T-helper 1 cell (primary cell): ENCODE measurements at places on chromosomes 5 and 9.

GRCh38 chr5:53368516-53368915, 111.9 kb upstream of the FST start:
- DNase-seq: no peak

- no peak for DNase-seq
These were observed 65.0 kb upstream of the SUB1 start for GRCh38 chr5:32520356-32520755.

DNA sequence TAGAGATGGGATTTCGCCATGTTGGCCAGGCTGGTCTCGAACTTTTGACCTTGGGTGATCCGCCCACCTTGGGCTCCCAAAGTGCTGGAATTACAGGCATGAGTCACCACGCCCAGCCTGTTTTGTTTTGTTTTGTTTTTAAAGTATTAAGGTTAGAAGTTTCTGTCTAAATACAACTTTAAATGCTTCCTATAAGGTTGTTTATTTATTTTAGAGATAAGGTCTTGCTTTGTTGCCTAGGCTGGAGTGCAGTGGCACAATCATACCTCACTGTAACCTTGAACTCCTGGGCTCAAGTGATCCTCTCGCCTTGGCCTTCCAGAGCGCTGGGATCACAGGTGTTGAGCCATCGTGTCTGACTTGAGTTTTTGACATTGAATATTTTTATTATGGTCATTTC, 11.4 kb downstream of the MRRF start:
- no peak for DNase-seq

- DNase-seq: no peak
These were observed 225.0 kb downstream of the FANCC start for GRCh38 chr9:95092262-95093072.

- no peak for DNase-seq
These were observed 1.1 kb upstream of the ADAMTS2 start for GRCh38 chr5:179346401-179346800.

DNA sequence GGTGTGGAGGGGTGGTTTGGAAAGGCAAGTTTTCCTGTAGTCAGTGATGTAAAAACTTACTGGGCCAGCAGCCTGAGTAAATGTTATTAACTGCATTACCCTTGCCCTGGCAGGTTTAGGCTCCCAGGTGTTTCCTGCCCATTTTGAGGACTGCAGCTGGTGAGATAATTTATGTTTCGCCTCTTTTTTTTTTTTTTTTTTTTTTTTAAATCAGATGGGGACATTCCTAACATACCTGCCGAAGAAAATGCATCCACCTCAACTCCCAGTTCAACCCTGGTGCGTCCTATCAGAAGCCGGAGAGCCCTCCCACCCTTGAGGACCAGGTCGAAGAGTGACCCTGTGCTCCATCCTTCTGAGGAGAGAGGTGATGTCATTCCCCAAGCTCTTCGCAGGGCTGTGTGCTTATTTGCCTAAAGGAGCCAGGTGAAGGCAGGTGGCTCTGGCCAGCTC, 60.6 kb downstream of the ENTREP1 start:
- no peak for DNase-seq

DNA sequence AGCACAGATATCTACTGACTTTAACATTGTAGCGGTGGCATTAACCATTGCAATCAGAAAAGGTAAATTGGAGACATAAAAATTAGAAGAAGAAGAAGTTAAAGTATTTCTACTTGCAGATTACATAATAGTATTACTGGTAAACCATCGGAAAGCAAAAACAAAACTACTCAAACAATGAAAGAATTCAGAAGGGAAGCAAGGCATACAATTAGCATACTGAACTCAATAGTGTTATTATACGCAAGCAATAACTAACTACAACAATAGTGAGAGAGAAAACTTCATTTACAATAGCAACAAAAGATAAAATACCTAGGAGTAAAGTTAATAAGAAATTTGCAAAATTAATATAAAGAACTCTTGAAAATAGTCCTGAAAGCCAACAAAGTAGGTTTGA, 6.6 kb upstream of the TEX53 start:
- DNase-seq: no peak

GRCh38 chr9:12771891-12772290, 2.9 kb upstream of the LURAP1L start:
- no peak for DNase-seq

GRCh38 chr9:69546265-69546664, 125.9 kb downstream of the APBA1 start:
- DNase-seq: no peak

GRCh38 chr5:2960294-2960693, 208.8 kb upstream of the IRX2 start:
- no peak for DNase-seq

GRCh38 chr9:135592331-135592590, 30.7 kb downstream of the PAEP start:
- DNase-seq: no peak

DNA sequence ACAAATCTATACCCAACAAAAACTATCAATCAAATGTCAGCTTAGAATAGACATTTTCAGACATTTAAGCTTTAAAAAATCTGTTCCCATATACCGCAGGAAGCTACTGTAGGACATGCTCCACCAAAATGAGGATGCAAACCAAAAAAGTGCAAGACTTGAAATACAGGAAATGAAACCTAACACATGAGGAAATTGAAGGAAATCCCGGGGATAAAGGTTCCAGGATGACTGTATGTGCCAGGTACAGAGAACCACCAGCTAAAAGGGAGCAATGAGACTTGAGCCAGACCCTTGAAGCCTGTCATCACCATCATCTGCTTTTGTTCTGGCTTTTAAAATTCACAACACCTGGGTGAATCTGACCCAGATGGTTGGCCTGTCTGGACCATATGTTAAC, 21.4 kb downstream of the DIAPH1 start:
- no peak for DNase-seq

GRCh38 chr5:1050423-1051365, 42.1 kb downstream of the NKD2 start:
- DNase-seq: no peak

GRCh38 chr5:68646144-68646543, 430.6 kb downstream of the PIK3R1 start:
- no peak for DNase-seq

DNA sequence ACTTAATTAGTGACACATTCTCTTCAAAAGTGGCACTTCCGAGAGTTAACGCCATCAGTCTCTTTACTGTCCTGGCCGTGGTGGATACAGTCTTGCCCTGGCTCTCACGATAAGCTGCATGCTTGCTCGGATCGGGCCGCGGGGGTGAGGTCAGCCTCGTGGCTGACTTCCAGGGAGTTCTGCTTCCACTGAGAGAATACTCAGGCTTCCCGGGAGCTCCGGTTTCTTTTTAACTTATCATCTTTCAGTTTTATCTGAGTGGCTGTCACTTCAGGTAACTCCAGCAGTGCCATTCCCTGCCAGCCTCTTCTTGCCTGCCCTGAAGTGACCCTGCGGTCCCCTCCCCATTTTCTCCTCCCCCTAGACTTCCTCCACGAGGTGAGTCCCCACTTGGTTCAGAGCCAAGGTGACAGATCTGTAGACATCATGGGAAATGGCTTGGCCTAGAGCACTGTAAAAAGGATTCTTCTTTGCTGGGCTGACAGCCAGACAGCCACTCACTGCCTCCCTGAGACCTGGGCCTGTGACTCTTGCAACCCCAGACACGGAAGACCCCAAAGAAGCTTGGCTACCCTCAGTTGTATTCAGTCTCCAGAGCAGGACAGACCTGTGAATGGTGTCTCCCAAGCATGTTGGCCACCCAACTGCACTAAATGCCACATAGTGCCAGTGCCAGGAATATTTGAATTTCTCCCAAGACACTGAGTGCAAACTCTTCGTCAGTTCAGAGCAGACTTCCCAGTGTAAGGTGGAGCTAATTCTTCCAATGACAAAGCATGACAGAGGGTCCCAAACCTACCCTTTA, 95.1 kb downstream of the DAPK1 start:
- no peak for DNase-seq

DNA sequence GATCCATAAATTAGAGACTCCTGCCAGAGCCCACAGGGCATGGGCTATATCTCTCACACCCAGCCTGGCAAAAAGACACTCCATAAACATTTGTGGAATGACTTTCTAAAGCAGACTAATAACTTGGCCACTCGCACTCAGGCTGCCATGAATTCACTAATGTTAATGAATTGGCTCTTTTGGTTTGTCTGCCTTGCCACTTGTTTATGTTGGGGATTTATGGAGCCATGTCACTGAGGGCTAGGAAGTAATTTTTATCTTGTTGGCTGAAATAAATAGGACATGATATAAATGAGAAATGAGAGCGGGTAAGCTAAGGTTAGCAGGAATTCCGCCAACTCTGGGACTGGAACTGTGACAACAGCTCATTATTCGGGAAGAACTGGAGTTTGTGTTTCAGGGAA, 55.2 kb downstream of the DROSHA start:
- DNase-seq: no peak

DNA sequence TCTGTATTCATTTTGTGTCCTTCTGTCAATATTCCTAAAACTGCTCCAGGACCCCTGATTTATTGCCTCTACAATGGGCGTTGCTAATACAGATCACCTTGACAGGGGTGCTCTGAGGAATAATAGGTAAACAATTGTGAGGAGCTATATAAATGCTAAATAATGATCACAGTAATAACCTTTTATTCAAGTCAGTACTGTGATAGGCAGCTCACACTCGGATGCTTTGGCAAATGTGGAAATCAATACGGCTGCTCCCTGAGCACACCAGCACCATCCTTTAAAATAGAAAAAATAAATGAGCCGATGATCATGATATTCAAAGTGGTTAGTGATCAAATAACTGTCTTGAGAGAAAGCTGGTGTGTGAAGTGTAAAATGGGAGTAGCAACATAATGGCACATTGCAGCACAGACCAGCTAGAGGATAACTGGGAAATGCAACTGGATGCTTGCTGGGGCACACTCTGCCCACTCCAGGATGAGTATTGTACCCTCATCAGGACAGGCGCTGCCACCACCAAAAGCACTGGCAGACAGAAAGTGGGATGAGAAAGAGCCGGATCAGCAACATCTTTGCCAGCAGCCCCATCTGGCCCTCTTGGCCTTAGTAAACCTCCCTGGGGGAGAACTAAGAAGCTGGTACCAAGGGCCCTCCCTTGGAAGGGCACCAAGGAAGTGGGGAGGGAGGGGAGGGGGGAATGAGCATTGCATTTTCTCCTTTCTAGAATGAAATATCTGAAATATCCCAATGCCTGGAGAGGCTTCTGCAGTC, 69.4 kb upstream of the SPATA31D4 start:
- no peak for DNase-seq

DNA sequence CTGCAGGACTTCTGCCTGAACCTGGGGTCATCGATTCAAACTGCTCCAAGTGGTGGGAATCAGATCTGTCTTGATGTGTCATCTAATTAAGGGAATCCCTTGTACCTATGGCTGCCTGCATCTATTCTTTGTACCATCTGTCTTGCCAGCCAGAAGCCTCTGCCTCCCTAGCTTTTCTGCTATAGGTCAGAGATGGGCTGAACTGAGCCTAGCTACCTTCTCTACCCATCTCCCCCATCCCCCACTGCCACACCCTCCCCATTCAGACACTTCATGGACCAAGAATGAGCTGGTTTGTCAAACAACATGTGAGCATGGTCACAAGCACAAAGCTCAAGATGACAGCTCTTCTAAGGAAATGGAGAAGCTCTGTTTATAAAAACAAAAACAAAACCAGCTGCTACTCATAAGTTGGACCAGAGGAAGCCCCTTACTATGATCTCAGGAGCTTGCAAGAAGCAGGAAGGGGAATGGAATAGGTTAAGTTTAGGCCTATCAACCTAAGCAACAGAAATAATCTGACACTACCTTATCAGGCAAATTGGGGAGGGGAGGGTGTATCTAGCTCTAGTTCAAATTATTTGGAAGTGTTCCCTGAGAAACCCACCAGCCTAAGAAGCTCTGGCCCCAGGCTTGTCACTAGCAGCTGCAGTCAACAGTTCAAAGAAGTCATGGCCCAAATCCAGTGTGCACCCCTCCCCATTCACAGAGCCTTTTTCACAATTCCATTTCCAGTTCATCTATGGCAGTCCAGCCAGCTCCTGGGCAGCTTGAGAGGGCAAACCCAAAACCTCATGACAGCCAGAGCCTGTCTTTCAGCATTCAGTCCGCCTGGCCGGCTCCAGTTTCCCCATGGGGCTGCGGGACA, 29.9 kb downstream of the SKP1 start:
- DNase-seq: no peak

DNA sequence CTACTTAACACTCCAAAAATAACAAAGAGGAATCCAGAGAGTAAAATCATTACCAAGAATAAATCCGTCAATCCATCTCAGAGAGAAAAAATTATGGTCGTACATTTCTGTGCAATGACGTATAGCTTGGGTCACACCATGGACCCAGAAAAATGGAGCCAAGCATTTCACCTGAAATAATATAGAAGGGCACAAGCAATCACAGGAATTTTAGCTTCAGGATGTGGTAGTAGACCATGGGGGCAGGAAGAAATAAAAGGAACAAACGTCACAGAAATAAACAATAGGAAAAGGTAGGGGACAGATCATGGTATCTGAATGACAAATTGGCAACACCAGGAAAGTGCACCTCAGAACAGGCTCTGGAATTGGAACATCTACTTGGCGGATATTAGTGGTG, 231.0 kb downstream of the PLK2 start:
- DNase-seq: no peak

DNA sequence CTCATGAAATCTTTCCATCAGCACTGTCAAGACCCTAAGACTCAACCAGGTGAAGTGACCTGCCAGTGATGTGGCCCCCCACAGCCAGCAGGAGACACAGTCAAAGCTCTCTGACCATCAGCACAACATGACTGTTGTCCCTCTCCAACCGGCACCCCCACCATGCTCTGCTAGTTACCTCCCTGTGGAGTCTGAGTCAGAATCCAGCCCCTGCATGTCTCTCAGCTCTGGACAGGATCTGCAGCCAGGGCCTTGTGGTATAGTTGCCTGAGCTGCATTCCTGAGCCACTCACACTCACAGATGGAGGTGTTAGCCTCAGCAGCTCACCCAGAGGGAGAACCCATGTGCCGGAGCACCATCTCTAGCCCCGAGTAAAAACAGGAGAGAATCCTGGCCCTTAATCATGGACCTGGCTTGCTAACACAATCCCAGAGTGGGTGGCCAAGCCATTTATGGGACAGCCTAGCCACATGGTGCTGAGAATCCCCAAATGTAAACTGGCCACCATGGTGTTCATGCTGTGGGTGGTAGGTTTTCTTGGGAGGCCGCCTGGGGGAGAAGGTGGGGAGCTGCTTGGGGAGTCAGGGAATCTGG, 237.8 kb downstream of the PAPPA start:
- no peak for DNase-seq

- DNase-seq: no peak
These were observed 716.4 kb downstream of the NR2F1-AS1 start for GRCh38 chr5:92864591-92864990.
